Activated naive CD4-positive, alpha-beta T cell (primary cell): ENCODE measurements at places on chromosomes 3 and 15.

DNA sequence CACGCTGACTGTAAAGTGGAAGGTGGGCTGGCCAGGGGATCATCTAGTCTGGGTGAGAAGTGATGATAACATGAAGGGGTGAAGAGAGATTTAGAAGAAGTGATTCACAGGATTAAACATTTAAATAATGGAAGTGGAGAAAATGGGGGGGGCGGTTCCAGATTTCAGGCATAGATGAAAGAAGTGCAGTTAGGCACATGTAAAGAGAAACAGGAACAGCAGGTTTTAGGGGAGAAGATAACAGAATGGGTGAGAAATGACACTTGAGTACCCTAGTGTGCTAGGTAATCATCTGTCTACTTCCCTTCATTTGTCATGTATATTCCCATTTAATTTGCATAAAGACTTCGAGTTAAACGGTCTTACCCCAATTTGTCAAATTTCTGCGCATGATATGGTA, 15.3 kb downstream of the B3GNT5 start:
- DNase-seq = no peak

- DNase-seq = no peak
Observed at GRCh38 chr3:182046166-182046764, 334.5 kb downstream of the SOX2 start.

DNA sequence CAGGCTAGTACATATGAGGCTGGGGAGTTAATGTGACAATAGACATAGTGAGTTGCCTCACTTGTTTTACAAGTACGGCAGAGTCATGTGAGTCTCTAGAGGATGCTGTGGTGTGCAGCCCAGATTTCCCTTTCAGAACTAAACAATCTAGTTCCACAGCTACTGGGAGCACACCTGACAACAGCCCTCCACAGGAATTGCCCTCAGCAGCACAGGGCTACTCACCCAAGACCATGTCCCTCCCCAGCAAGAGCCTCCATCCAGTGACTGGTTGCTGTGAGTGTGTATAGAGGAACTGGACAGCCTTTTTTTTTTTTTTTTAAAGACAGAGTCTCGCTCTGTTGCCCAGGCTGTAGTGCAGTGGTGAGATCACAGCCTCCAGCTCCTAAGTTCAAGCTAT, 40.2 kb upstream of the UBE2E2 start:
- no peak for DNase-seq

- DNase-seq = no peak
Observed at GRCh38 chr15:55894399-55894965, 98.9 kb downstream of the NEDD4 start.

GRCh38 chr3:41688595-41689380, 273.1 kb downstream of the ULK4 start:
- DNase-seq = no peak
